CD14-positive monocyte (primary cell): ENCODE measurements at places on chromosomes 1 and 21.

DNA sequence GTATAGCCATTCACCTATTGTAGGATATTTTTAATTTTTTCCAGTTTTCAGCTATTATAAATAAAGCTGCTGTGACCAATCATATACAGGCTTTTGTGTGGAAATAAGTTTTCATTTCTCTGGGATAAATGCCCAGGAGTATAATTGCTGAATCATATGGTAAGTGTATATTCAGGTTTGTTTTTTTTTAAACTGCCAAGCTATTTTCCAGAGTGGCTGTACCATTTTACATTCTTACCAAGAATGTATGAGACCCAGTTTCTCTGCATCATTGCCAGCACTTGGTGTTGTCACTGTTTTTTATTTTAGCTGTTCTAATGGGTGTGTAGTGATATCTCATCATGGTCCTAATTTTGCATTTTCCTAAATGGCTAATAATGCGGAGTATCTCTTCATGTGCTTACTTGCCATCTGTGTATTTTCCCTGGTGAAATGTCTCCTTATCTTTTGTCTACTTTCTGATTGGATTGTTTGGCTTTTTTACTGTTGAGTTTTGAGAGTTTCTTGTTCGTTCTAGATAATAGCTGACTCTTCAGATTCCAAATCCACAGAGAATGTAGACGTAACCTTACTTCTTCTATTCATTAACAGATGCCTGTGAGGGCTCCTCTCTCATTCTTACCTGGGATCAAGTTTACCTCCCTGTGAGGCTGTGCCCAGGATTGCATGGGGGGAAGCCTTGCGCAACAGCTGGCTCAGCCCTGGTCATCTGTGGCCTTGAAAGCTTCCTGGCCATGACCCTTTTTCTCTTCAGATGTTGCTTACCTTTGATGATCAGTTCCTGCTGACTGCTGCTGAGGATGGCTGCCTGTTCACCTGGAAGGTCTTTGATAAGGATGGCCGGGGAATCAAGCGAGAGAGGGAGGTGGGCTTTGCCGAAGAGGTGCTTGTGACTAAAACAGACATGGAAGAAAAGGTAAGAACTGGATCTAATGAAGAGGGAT, 42.6 kb downstream of the CFAP57 start:
- DNase-seq = no peak

DNA sequence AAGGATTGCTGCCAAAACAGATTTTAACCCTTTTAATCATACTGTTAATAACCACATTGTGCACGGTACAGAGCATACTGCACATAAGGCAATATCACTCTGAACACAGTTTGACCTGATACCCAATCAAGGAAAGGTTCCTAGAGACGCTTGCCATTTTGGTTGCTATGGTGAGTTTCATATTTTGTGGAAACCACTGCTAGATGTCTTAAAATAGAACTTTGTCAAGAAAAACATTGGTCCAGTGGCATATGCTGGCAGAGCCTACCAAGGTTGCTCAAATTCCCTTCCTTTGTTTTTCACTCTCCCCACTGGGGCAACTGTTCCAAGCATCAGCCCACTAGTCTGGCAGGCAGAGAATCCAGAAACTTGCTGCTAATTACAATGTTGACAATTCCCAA, 114.8 kb upstream of the DPYD start:
- no peak for DNase-seq

GRCh38 chr1:82604524-82604923, 803.8 kb downstream of the ADGRL2 start:
- DNase-seq = no peak

DNA sequence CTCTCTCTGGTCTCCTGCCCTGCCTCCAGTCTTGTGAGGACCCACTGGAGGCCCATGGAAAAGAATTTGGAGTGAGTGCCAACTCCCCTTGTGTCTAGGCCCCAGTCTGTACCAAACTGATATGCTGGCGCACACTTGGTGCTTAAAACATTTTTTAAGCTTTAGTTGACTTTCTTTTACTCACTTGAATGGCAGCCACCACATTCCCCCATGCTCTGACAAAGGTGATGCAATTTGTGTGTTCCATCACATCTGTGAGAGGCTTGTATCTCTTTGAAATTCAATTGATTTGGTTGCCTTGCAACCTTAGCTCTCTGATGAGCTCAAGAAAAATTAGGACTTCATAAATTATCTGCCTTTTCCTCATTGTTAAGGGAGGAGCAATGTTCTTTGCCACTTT, 30.5 kb upstream of the WDTC1 start:
- DNase-seq = no peak

DNA sequence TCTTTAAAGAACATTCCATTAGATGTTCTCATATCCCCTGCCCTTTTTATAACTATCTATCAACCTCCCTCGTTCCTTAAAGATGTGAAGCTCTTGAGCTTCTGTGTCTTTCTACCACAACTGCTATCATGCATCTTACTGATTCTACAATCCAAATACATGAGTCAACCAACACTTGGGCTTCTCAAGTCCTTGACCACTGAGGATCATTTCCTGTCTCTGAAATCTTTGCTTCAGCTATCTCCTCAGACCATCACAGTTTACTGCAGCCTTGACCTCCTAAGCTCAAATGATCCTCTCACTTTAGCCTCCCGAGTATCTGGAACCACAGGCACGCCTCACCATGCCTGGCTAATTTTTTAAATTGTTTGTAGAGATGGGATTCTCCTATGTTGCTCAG, 75.2 kb downstream of the FMO4 start:
- no peak for DNase-seq

DNA sequence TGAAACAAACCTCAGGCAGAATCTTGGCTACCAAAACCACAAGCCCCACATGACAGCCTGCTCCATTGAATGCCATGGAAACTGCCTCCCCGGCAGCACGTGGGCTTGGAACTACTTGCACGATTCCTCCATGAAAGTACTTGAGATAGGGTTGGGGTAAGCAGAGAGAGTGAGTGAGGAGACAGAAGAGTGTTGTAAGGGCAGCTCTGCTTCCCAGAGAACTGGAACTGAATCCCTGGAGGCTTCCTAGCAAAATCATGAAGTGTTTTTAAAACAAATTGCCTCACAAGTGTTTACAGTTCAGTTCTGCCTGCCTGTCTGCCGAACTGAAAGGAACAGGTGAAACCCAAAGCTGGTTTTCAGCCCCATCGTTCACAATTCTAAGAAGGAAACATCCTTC, 35.3 kb upstream of the DNASE2B start:
- no peak for DNase-seq

GRCh38 chr21:24045775-24046215, 1561.5 kb downstream of the MRPL39 start:
- no peak for DNase-seq

GRCh38 chr1:38498686-38499085, 360.9 kb downstream of the RRAGC start:
- DNase-seq = no peak

DNA sequence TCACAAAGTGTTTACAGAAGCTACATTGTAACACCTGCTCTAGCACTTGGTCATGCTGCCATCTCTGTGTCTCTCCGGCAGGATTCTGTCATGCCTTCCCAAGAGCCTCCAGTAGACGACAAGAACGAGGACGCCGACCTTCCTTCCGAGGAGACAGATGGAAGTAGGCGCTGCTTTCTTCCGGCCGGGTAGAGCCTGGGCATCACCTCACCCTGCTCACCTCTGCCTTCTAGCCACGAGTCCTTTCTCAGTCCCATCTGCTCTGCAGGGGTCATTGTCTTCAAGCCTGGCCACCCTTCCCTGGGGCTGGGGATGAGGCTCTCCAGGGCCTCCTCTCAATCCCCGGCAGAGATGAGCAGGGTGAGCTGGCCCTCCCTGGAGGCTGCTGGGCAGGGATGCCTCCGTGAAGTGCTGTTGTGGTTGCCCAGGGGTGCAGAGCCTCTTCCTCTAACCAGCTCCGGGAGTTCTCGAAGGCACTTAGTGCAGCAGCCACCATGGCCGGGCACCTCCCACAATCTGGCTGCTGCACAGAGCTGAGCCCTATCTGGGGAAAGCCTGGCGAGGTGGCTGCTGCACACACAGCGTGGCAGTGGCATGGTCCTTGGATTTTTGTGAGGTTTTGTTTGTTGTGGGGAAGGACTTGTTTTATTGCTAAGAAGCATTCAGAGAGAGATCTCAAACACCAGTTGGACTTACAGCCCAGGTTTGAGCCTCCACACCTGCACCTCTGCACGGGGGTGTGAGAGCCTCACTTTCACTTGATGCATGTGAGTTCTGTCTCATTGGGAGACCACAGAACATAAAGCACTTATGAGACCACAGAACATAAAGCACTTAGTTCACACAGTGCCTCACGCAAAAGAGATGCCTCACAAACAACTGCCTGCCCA, 48.4 kb downstream of the FAAP20 start:
- no peak for DNase-seq

GRCh38 chr1:203934651-203935050, 73.3 kb downstream of the SNRPE start:
- no peak for DNase-seq

DNA sequence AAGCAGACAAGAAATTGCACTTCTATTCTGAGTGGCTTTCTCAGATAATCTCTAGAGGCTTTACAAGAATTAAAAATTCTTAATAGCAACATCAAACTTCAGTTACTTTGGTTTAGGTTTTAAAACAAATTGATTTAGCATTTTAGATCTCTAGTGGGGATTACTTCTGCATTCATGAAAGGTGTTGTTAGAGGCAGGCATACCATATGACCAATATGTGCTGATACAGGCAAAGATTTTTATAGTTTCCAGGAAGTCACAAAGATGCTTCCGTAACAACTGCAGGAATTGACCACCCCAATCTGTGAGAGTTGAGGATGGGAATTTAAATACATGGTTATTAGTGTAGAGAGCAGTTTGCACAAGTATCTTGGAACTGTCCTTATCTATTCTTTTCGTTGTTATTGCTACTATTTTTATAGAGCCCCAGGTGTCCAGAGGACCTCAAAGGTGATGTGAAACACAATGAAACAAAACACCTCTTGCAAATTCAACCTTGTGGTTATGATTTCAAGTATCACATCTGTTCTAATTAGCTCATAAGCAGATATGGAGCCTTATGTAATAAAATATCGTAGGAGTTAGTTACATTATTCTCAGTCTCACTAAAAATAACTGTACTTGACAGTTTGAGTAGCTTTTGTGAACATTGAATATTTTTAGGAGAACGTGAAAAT, 512.7 kb upstream of the ADGRL4 start:
- no peak for DNase-seq

GRCh38 chr1:66711420-66711819, 40.8 kb upstream of the DYNLT5 start:
- no peak for DNase-seq

DNA sequence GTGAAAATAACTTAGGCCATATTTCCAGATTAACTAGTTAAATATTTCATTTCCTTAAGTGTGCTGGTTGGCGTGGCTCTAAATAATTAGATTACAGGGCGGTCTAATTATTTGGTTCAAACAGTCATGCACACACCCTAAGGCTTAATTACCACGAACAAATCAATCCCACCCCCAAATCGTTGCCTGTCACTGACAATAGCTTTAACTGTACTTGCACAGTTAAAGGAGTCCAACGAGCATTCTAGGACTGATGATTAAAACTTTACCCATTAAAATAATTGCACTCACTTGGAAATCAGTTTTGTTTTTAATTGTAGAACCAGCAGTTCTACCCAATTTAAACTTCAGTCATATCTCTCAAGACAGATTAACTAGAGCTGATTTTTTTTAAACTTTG, 1.5 kb upstream of the POU2F1 start:
- DNase-seq = no peak

GRCh38 chr1:21766210-21766609, 16.7 kb downstream of the USP48 start:
- no peak for DNase-seq

GRCh38 chr1:43349594-43350306, 9.0 kb upstream of the CDC20 start:
- DNase-seq = no peak

DNA sequence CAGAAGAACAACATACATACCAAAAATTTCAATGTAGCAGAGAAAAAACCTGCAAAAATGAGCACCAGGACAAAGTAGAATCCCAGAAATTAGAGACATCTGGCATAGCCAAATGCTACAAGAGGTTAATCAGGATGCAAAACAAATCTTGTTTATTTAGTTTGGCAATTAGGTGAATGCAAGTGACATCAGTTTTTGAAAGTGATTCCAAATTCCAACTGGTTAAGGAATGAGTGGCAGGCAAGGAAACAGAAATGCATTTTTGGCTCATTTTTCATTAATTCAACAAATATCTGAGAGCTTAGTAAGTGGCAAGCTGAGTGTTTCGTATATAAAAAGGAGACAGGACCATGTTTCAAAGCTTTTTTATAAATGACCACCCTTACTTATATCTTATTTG, 21.3 kb downstream of the SCAF4 start:
- DNase-seq = no peak
